ENCODE measurements at places on chromosomes 13 and 19.

GRCh38 chr19:53047379-53047778, 2.8 kb downstream of the ERVV-2 start:
- DNase-seq, result no peak

- DNase-seq, result no peak
These were observed 48.4 kb downstream of the CAB39L start for GRCh38 chr13:49395451-49395865.

DNA sequence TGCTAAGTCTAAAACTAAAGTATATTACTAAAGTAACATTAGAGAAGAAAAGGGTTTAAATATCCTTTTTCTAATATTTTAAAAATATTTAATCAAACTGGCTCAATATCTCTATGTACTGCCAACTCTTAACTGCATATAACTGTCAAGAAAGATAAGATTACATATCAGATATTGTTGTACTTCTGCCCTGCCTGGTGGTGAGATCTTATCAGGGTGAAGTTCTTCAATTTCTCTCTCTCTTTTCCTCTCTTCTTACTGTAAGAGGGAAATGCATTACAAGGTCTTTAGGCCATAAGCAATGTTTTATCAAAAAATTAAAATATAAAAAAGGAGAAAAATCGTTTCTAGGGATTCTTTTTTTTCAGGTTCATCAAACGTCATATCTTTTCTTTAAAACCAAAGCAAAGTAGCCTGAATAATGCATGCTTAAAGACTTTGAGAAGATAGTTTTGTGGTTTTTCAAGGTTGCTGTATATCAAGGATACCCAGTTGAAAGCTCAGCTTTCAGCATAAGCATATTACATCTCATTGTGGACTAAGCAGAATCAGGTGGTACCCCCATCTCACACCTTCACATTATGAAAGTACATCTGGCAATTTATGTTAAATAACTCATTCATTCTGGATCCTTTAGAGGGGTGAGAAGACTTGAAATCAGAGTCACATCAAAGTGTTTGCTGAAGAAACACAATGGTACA, 1625.7 kb upstream of the SLC10A2 start:
- no peak for DNase-seq

- DNase-seq, result no peak
These were observed 9.1 kb downstream of the LDLR start for GRCh38 chr19:11098327-11098726.

GRCh38 chr13:85512421-85512820, 286.8 kb downstream of the SLITRK6 start:
- no peak for DNase-seq

DNA sequence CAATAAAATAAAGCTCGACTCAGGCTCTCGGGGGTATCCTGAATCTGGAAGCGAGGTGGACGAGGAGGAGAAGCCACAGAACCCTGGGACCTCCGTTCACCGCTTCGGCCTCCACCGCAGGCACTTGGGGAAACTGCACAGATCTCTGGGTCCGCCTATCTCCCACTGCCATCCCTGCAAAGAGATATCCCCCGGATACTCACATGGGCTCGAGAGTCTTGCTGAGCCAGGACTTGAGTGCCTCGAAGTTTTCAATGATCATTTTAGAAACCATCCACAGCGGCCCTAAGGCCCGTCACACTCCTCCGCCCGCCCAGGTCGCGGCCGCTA, 589 bp downstream of the RBM26 start:
- DNase-seq, result no peak

- no peak for DNase-seq
These were observed 123.9 kb downstream of the SLC7A1 start for GRCh38 chr13:29471551-29471950.

DNA sequence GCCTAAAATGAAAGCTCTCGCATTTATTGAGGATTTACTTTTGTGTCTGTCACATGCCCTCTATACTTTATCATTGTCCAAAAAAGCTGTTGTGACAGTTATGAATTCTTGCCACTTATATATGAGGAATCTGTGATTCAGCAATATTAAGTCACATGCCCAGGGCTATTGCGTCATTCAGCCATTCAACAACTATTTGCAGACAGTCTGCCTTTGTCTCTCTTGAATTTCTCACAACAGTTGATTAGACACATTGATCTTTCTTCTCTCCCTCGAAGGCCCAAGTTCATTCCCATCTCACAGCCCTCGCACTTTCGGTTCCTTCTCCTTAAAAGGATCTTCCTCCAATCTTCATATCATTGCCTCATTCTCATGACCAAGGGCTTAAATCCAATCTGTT, 342.6 kb downstream of the MZT1 start:
- DNase-seq, result no peak

DNA sequence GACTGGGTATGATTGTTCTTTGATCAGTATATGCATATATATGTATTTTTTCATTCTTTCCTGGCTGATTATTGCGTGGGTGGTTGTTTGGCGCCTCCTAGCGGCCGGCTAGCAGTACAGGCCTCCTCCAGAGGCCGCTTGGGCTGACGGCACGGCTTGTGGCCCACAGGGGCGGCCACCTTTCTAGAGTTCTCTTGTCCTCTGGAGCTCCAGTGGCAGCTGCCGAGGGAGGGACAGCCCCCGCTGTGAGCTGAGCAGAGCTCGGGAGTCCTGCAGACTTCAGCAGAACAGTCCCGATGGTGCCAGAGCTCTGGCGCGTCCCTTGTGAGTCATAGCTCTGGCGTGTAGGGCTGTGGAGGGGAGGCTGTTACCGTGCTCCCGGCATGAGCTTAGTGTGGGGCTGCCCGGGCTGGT, 22.5 kb upstream of the ZNF429 start:
- no peak for DNase-seq
